Smooth muscle cell of the pulmonary artery (primary cell): ENCODE measurements at places on chromosomes 11 and 22. TPM values are rescaled to one million over a fixed set of nuclear protein-coding genes. Genes with fewer than 3 reads are reported as not detected.

JAML gene
- not detected in 2 replicates for total RNA-seq

CCDC87 gene
- total RNA-seq: 0.56 and 0.59 TPM in 2 replicates

NXF1 gene
- total RNA-seq: 26.1 and 39.4 TPM in 2 replicates

SCGB1A1 gene
- not detected in 2 replicates for total RNA-seq

CASP1 gene
- 7.2 and 18.1 TPM in 2 replicates for total RNA-seq

POU2AF2 gene
- total RNA-seq: not detected in 2 replicates

MYO18B gene
- total RNA-seq: 4.1 and 17.6 TPM in 2 replicates

YPEL1 gene
- total RNA-seq: 1.2 and 1.6 TPM in 2 replicates

CCND1 gene
- 812 and 1,210 TPM in 2 replicates for total RNA-seq

APOA4 gene
- total RNA-seq: not detected in 2 replicates

CD6 gene
- total RNA-seq: not detected in 2 replicates
